ENCODE measurements at places on chromosomes 3 and 15.
A peak's percentile ranks its signal among the peaks of the same experiment; 100 is the strongest.

DNA sequence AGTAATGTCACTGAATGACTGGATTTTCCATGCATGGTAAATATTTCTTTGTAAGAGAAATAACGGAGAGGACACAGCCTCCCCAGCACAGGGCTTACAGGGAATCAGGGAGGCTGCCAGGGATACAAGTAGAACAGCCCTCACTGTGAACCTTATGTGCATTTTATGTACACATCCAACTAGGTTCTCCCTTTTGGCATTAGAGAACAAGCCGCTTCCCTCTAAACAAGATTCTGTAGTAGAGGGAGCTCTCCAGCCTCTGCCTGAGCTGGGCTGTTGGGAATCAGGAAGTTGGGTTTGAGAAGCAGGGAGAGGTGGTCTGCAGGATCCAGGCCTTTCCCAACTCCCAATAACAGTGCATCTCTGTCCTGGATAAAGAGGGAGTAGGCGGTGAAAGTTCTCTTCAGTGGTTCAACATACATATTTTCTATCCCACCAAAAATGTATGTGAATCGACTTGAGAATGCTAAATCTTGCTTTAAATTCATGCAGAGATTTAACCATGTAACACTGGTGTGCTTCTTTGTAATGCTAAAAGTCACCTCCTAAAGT lies 83.7 kb downstream of the ARNT2 start:
- DNase-seq: no peak

- no peak for DNase-seq
Observed at GRCh38 chr15:71146580-71146982, 31.3 kb downstream of the THSD4 start.

- DNase-seq: no peak
Observed at GRCh38 chr3:30146978-30147377, 459.4 kb upstream of the TGFBR2 start.

DNA sequence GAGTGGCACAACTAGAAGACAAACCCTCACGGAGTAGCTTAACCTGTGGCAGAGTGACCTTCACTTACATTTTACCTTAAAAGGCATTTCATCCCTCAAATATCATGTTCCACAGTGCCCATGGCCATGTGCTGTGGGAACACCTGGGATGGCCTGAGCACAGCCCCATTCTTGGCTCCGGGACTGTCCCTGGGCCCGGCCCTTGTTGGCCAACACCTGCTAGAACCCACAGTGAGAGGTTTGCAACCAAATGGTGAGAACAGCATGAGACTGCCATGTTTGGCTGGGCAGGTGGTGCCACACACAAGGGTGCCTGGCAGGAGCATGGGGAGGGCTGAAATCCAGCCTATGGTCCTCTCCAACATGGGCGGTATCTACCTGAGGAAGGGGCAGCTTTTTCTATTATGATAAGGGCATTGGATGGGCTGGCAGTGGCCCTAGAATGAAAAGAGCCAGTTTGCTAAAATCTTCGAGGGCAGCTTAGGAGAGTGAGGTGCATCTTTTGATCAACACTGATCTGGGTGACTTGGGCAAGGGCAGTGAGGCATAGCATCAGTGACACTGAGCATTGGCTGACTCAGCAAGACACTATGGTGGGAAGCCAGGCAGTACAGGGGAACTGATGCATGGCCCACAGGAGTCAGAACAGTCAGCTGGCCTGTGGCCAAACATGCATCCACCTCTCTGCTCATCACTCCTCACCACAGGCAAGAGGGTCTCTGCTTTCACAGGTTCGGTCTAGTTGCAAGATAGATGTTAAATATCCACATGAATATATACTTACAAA lies 53.9 kb downstream of the SYNM start:
- DNase-seq: no peak

GRCh38 chr3:15804553-15805095 lies 6.8 kb upstream of the ANKRD28 start:
- no peak for DNase-seq

DNA sequence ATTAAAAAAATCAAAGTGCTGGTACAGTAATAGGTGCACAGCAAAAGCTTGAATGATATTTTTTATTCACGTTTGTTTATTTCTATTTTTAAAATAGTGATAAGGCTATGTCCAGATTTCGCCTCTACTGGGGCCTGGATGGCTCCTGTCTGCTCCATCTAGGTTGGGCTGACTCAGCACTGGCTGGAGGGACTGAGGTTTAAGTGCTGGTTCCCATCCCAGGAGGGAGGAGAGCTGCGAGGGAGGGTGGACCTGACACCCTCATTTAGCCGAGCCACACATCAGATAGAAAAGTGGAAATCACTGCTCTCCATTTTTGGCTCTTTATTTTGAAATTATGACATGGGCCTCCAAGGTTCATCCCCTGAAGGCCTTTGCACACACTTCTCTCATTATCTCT lies 95.4 kb upstream of the AGBL1 start:
- no peak for DNase-seq

DNA sequence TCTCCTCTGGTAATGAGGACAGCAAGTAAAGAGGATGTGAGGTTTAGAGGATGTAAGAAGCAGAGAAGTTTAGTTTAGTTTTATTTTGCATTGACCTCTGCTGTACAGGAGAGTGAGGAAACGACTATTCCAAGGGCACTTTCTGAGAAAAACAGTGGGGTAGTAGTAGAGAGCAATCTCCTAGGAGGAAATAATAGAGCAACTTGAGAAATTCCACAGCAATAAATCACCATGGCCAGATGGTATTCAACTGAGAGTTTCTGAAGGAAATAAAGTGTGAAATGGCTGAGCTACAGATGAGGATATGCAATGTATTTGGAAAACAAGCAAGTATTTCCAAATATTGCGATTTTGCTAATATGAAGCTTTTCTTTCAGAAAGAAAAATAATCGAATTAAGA lies 118.9 kb downstream of the DPH6 start:
- no peak for DNase-seq

GRCh38 chr3:172268868-172269267 lies 179.4 kb downstream of the GHSR start:
- DNase-seq: no peak

GRCh38 chr15:58355382-58355971 lies 76.3 kb upstream of the LIPC start:
- DNase-seq: no peak

- no peak for DNase-seq
Observed at GRCh38 chr15:31212326-31213080, 111.0 kb upstream of the TRPM1 start.

DNA sequence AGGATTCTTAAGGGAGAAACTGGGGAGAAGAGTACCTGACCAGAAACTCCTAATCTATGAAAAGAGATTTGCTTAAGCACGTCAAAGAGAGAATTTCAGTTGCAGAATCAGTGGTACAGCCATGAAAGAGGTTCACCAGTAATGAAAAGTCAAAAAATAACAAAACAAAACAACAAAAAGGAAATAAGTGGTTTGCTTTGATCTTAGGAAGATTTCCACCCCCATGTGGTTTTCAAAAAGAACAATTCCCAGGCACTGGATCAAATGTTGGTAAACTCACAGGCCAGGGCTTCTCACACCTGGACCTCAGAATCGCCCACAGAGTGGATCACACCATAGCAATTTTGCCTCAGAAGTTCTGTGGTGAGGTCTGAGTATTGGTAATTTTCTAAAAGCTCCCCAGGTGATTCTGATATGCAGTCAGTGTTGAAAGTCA lies 67.5 kb downstream of the TMEM39A start:
- DNase-seq: no peak

- no peak for DNase-seq
Observed at GRCh38 chr3:183638101-183638852, 2.9 kb downstream of the KLHL24 start.

DNA sequence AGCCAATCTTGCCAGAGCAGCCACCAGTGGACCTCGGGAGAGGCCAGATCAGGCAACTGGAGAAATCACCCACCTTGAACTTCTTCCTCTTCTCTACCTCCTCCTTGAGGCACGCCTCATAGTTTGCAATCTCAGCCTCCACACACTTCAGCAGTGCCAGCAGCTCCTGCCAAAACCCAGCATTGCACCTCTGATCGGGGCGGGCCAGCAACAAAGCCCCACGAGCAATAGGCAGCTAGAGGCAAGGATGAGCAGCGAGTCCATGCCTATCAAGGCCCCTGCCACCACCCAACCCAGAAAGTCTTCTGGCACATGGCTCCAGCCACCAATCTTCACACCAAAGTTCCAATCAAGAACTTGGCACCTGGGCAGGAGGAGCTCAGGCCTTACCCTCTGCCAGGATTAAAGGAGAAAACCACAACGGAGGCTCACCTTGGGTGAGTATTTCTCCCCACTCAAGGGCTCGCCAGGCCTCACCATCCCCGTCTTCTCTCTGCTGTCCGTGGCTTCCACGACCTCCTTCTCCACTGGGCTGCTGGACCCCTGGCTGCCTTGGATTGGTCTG lies 42.1 kb downstream of the SEMA3G start:
- DNase-seq: no peak

GRCh38 chr3:71513081-71513480 lies 70.4 kb downstream of the FOXP1 start:
- no peak for DNase-seq

DNA sequence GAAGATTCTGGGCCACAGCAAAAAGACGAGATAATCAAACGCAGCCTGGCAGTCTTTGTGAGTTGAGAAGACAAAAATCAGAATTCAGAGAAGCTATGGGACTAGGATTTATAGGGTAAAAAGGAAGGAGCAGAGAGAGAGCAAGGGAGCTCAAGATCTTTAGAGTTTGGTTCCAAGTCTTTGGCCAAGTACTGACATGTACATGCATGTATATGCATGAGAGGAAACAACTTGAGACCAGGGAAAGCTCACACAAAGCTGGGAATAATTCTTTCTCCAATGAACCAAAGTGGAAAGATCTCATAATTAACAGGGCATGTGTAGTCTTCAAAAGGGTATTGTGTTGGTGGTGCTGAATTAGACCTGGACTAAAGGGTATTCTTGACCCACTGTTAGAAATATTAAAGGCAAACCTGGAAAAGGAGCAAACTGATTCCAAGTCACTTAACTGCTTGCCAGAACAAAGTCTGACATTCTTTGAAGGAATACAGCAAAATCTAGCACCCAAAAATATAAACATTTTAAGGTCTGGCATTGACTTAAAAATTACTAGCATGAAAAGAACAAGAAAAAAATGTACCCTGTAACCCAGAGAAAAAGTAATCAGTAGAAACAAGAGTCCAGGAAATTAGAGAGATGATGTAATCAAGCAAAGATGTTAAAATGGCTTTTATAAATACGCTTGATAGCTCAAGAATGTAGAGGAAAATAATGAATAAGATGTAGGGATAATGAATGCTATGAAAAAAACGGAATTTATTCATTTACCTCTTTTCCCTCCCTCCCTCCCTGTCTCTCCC lies 226.0 kb upstream of the CGNL1 start:
- DNase-seq: no peak

GRCh38 chr3:41304593-41304992 lies 105.3 kb downstream of the CTNNB1 start:
- DNase-seq: no peak

- DNase-seq: no peak
Observed at GRCh38 chr3:101300073-101300472, 20.3 kb downstream of the IMPG2 start.

DNA sequence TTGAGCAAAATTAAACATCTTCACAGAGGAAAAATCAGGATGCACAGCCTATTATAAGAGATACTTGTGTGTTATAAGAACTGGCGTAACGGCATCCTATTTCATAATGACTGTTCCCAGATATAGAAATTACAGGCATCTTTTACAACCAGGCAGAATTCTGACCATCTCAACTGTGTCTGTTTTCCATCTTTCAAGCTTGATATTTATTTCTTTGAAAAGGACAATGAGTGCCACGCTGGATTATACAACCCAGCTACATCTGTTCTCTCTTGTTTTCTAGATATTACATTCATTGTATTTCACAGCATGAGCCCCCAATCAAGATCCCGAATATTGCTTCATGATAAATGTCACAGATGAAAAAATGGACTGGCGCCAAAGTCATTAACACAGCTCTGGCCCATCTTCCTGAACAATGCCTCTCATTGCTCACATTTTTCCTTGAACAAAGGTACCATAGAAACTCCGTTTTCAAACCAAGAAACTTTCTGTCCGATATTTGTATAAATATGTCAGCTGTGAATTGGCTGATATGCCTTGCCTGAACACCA lies 420.6 kb downstream of the TBL1XR1 start:
- peak; percentile 99 for DNase-seq

DNA sequence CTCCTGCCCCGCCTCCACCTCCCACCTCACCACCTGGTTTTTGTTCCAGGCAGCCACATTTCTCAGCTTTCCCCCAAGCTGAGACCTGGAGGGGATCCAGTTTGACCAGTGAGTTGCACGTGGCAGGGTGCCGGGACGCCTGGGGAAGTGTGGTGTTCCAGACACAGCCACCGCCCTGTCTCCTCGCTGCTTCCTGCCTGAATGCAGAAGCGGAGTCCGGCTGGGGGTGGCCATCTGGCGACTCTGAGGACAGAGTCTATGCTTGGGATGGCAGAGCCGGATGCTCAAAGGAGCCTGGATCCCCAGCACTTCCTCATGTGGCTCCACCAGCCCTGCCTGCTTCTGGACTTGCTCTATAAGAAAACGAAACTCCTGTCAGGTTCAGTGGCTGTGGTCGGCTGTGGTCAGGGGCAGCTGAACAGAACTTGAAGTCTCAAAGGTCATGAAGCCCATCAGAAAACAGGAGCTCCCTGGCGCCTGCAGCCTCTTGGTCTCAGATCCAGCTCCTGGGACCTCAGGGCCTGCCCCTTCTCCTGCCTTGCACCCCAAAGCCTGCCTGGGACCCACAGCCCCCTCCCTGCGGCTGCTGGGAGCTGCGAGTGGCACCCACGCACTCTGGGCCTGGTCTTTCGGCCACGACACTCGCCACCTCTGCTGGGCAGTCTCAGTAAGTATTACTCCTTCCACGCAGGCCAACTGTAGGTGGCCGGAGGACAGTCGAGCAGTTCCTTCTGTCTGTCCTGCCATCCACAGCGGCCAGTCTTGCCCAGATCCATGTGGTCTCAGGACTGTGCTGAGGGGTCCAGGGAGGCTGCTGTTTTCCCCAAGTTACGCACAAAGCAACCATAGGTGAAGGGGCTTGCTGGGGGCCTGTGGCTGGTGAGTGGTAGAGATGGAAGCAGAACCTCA lies 112.8 kb upstream of the MEF2A start:
- peak; percentile 69 for DNase-seq

DNA sequence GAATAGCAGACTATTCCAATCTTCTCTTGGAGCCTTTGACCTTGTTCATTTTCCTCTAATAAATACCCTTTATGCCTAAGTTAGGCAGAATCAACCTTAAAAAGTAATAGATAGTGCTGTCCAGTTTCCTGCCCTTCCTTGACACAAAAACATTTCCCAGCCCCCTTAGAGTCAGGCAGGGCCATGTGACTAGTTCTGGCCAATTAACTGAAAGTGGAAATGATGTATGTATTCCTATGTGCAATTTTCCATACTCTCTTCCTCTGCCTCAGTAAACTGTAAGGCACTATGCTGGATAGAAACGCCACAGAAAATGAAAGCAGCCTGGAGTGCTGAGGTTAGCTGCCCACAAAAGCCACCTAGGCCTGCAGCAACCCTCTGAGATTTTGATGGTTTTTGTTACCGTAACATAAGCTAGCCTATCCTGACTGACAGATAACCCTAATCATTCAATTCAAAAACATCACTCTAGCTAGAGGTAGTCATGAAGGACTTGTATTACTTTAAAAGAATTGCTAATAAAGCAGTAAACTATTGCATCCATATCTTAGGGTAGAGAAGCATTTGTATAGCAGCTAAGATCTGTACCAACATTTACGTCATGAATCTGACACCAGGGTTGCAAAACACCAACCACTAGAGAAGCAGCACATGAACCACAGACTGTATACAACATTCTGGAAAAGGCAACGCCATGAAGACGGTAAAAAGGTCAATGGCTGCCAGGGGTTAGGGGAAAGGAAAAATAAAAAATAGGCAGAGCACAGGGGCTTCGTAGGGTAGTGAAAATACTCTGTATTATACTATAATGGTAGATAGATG lies 112.9 kb downstream of the ULK4 start:
- DNase-seq: no peak

- DNase-seq: no peak
Observed at GRCh38 chr3:170899455-170899854, 9.0 kb downstream of the EIF5A2 start.

All from COR-L47 (cell line).